ENCODE measurements at places on chromosomes 7 and 10.
A peak's percentile ranks its signal among the peaks of the same experiment; 100 is the strongest.

GRCh38 chr7:138066954-138067394 is 9.3 kb upstream of the AKR1D1 start:
- no peak for DNase-seq

GRCh38 chr7:103346396-103346795 is 1.0 kb upstream of the PSMC2 start:
- no peak for DNase-seq

GRCh38 chr7:17147409-17147808 is 151.0 kb upstream of the AHR start:
- DNase-seq = no peak

DNA sequence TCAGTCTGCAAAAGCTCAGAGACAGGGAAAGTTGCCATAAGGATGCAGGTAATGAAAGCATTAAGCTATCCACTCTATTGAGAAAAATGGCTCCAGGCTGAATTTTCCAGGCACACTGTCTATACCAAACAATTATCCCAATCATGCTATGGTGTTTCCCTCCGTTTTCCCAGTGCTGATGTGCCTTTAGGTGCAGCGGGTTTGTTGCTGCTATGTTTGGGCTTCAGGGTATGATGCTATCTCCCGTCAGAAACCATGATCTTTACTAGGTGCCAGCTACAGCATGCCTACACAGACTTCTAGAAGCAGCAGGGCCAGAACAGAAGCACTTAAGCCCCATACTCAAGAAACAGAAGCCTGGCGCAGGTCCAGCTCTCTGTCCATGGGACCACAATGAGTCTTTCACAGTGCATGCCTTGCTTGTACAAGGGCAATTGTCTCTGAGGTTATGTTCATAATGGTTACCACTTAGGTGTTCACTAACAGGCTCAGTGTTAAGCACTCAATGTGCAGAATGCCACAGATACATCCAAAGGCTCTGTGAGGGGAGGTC is 19.4 kb downstream of the STEAP1B start:
- DNase-seq = no peak

DNA sequence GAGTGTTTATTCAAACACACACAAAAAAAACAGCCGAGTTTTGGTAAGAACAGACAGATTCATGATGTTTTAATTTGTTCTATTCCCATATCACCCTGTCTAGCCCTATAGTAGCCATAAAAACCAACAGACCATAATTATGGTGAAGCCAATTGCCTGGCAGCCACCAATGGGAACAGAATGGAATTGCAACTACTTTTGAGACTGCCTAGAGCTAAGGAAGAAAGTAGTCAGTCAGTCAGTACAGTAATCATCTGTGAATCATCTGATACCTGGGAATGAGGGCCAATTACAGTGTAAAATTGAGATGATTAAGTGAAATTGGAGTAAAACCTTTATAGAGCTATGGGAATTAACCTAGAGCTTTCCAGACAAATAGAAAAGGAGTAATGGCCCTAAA is 952.7 kb upstream of the KCND2 start:
- no peak for DNase-seq

- no peak for DNase-seq
Observed at GRCh38 chr7:32103361-32103760, 33.2 kb upstream of the PDE1C start.

DNA sequence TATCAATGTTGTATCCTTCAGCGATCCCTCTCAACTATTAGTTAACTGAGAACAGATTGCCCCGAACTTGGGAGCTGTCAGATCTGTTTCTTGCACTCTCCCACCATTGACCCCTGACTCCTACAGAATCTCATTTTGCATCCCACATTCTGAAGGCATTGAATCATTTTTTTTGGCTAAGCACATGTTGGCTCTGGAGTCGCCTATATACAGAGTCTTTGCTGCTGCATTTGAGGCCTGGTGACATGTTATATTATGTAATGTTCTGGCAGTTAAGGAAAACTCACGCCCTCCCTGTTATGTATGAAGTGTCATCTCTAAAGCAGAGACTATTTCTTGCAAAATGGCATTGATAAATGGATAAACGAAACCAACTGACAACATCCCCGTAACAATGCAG is 159.2 kb upstream of the ITGB1 start:
- no peak for DNase-seq

DNA sequence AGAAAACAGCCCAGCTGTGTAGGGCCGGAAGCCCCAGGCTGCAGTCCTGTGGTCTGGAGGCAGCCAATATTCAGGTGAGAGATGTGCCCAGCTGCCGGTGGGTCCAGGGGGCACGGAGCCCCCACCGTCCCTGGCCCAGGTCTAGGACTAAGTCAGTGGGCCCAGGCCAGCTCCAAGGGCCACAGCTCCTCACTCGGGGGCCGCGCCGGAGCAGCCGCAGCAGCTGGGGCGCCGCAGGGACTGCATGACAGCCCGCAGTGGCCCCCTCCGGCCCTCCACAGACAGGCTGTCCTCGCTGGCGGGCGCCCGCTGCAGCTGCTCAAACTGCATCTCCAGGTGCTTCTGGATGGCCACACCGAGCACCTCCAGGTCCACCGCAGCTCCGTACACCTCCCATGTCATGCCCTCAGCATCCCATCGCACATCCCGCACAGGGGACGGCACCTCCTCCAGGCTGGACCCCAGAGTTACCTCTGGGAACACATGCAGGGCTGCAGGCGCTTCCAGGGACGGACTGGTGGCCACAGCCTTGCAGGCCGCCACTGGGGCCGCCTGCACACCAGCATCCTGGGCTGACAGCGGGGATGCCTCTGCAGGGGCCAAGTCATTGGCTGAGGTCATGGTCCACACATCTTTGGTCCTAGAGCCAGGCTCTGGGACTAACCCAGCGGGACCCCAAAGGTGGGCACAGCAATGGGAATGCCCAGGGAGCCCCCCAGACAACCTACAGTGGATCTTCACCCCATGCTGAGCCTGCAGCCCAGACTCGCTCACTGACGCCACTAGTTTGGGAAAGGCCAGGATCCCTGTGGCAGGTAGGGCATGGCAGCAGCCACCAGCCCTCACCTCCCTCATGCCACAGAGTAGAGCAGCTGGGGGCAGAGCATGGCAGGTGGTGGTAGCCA is 7.0 kb downstream of the GPRIN2 start:
- DNase-seq = no peak

- DNase-seq = no peak
Observed at GRCh38 chr7:95318501-95319100, 5.7 kb downstream of the PON1 start.

DNA sequence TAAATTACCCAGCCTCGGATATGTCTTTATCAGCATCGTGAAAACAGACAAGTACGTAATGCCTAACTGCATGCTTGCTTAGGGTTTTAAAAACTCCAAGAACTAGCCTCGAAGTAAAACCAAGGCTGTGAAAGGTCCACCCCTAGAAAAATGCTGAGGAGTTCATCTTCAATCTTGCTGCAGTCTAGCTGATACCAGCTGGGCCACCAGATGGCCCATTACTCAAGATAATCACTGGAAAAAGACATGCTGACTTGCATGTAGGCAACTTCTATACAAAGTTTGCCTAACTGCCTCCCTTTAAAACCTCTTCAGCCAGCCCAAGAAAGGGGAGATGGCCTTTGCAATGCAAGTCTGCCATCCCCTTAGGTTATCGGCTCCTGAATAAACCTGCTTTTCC is 614.1 kb downstream of the GALNT17 start:
- DNase-seq = no peak

DNA sequence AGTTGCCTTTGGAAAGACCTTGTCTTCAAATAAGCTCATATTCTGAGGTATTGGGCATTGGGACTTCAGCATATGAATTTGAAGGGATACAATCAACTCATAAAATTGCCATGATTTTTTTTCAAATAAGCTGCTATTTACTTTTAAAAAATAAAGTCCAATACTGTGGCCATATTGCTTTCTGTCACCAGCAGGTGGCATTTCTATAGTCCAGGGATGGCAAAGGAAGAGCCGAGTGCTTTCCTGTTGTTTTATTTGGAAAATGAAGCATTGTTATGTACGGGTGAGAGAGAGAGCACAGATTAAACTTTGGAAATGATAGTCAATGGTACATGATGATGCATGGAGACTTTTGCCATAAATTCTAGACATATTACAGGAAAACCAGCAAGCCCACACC is 104.1 kb upstream of the DPP6 start:
- no peak for DNase-seq

DNA sequence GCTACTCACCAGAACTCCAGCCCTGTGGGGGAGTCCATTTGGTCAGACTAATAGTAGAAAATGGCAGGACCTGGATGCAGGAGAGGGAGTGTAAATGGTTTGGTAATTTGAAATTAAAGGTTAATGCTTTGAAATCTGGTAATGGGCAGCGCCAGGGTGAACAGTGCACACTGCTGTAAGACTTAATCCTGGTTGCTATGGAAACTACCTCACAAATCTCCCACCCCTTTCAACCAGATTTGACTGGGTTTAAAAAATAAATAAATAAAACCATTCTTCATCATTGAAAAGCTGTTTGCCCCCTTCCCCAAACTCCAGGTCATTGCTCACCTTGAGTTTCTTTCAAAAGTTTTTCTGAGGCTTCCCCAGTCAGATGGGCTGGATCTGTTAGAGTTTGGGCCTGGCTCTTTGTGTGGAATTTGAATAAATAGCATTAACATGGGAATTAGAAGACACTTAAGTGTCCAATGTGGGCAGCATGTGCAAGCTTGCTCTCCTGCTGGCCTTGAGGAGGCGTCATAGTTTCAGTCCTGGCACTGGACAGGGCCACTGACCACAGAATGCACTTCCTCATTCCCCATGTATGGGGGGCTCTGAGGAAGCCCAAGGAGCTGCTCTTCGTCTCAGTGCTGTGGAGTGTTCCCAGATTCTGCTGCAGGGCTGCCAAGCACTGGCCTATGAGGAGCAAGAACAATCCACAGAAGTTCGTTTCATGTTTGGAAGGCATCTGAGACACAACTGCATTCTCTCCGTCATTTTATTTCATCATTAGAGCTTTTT is 90.7 kb downstream of the LRRC4 start:
- no peak for DNase-seq

DNA sequence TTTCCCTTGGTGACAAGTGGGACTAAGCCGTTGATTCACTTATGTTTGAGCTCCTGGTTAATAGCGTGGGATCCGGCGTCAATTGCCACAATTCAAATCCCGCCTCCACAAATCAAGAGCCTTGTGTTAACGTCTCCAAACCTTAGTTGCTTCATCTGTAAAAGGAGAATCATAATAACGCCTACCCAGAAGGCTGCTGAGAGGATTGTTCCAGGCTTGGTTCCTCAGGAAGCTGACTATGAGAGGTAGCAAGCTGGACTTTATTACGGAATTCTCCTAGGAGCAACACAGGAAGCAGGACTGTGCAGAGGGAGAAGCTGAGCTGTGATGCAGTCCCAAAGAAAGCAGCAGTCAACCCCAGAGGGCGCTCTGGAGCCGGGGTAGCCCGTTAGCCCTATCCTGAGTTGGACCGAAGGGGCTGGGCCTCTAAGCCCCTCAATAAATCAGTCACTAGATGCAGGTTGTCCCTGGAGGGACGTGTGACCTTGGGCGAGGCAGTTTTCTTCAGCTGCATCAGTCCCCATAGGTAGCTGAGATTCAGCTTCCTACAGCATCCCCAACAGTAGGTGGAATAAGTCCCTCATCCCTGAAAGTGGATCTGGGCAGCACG is 6.9 kb upstream of the BAG3 start:
- no peak for DNase-seq

DNA sequence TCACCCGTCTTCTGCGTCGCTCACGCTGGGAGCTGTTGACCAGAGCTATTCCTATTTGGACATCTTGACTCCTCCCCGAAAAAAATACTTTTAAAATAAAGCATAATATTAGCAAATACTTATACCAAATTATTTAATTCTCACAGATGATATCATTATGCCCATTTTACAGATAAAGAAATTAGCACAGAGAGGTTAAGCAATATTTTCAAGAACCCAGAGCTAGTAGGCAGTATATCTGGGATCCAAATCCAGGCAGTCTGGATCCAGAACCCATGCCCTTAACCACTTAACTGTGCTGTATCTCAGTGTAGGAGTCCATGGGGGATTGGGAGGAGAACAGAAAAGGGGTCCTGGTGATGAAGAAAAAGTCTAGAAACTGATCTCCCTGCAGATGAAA is 6.1 kb downstream of the IQUB start:
- no peak for DNase-seq

- DNase-seq = no peak
Observed at GRCh38 chr7:38327637-38328036, 54.2 kb upstream of the TARP start.

- no peak for DNase-seq
Observed at GRCh38 chr7:142414135-142414534, 156.3 kb upstream of the PRSS58 start.

GRCh38 chr10:112565434-112566053 is 118.5 kb downstream of the VTI1A start:
- peak; percentile 87 for DNase-seq

DNA sequence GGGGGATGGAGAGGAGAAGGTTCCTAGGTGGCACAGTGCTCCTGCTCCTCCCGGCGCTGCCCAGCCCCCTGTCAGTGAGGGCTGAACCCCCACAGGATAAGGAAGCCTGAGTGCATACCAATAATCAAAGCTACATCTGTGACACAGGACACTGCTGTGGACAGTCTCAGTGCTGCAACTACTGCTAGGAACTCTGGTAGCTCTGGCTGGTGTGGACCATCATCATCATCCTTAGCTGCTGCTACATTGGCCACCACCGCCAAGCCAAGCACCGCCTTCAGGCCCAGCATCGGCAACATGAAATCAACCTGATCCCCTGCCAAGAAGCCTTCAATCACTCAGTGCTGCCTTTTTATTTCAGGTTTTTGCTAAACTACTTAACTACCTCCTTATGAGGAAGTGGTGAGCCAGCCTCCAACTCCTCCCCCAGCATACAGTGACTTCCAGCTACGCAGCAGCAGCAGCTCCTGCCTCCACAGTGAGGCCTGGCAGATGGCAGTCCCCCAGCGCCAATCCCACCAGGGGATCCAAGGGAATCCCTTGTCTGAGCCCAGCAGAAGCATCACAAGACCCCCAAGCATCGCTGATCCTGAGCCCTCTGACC is 32.1 kb upstream of the SLC26A4 start:
- DNase-seq = no peak

- DNase-seq = no peak
Observed at GRCh38 chr10:62377966-62378365, 3.8 kb downstream of the ZNF365 start.

- DNase-seq = no peak
Observed at GRCh38 chr10:3526727-3527501, 258.1 kb downstream of the KLF6 start.

DNA sequence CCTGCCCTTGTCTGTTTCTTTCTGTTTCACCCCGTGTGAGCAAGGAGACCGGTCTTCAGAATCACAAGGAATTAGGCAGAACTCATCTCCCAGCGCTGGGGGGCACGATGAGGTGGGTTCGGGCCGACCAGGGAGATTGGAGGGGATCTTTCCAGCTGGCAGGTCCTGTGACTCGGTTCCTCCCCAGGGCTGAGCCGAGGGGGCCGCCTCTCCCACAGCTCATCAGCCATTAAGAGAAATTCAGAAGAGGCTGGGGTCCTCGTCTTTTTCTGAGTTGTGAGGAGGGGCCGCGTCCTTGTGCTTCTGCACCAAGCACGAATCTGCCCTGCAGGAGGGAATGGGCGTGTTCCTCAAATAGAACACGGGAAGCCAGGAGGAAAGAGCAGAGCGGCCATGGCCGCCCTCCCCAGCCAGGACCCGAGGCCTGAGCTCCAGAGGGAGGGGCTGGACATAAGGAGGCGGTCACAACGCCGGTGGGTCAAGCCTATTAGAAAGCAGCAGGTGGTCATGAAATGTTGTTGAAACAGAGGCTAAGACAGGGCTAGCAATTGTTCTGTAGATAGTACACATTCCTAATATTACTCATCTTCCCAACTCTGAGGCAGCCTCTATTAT is 125.3 kb downstream of the ADARB2 start:
- no peak for DNase-seq

- DNase-seq = peak; percentile 68
Observed at GRCh38 chr10:110207805-110208613, 604 bp downstream of the MXI1 start.

- DNase-seq = no peak
Observed at GRCh38 chr7:77262316-77262715, 62.7 kb upstream of the FGL2 start.

All from Karpas-422 (cell line).